DMS 273 treated with DMSO at 0.1 percent for 48 hours (cell line): ENCODE measurements at places on chromosomes 2 and 18.

DNA sequence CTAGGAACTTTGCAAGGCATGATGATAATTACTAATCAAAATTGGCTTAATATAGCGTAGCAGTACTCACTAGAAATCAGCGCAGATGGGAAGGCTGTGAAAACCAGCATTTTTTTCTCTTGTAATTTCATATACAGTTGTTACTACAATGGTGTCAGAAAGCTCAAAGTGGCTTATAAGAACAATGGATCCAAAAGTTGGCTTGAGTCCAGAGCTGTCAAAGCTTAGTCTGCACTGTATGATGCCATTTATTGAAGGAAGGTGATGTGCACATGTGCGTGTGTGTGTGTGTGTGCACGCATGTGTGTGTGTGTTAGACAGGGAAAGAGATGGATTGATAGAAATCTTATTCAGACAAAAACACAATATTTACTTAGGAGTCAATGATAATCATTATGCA, 341.3 kb downstream of the TGIF1 start:
- DNase-seq = no peak

GRCh38 chr2:152617456-152618192, 99.6 kb downstream of the PRPF40A start:
- no peak for DNase-seq

DNA sequence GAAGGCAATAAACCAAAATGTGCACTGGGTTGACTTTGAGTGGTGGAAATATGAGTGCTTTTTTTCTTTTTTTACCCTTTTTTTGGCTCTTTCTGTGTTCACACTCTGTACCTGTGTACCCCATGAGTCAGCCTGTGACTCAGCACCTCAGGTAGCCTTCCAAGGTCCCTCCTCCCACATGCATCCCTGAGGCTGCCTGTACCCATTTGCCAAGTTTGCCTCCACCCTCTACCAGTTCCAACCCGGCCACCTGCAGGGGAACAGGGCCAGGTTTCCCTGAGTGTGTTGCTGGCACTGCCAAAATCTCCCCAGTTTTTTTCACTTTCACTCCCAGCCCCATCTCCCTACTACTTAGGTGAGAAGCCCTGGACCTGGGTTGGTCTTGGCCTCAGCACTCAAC, 14.0 kb downstream of the CXCR1 start:
- no peak for DNase-seq

DNA sequence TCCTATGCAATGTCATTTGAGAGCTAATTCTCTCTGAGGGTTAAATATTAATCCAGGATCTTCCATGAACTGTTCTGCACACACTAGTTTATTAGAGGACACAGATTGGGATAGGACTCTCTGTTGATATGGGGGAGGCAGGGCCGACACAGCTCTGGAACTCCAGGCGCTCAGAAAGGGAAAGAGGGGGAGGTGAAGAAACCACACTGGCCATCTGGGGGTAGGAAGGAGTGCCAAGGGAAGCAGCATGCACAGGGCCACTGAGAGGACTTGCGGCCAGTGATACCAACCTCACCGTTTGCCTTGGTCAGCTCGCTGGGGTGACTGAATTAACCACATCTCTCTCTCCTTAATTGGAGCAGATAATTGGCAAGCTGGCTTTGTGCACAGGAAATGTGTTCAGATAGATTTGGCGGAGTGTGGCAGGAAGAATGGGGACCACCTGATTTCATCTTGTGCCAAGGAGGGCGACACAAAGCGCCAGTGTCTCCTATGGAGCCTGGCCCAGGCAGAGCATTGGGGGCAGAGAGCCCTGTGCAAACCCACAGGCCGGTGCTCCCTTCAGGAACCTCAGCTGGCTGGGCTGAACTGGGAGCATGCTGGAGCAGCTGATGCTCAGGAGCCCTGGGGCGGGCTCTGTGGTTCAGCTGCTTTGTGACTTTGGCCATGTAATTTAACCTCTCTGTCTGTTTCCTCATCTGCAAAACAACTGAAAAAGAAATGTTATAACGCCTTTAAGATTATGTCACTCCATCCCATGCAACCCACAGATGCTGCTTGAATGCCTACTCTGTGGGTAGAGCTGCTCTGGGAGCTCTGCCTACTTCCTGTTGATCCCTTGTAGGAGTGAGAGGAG, 114.7 kb upstream of the STON1 start:
- DNase-seq = peak; percentile 67

DNA sequence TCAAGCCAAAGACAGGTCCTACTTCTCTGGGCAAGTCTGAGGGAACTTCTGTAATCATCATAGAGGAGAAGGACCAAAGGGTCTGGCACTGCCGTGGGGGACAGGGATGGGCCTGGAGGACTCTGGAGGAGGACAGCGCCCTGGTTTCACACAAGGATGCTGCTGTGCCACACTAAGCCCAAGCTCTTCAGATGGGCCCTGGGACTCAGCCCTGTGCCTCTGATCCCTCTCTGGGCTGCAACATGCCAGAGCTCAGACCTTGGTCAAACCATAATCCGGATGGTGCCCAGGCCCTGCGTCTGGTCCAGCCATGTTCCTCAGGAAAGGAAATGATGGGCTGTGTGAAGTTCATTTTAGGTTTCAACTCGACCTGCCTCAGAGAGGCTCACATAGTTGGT, 222.0 kb upstream of the COPS8 start:
- DNase-seq = no peak

GRCh38 chr2:168348076-168348475, 100.7 kb upstream of the STK39 start:
- no peak for DNase-seq

GRCh38 chr18:39607034-39607433, 2041.4 kb upstream of the CELF4 start:
- no peak for DNase-seq

- DNase-seq = no peak
Measured at GRCh38 chr2:115183144-115183543, 740.7 kb downstream of the DPP10 start.

- DNase-seq = no peak
Measured at GRCh38 chr2:10482460-10482859, 34.3 kb upstream of the ODC1 start.

DNA sequence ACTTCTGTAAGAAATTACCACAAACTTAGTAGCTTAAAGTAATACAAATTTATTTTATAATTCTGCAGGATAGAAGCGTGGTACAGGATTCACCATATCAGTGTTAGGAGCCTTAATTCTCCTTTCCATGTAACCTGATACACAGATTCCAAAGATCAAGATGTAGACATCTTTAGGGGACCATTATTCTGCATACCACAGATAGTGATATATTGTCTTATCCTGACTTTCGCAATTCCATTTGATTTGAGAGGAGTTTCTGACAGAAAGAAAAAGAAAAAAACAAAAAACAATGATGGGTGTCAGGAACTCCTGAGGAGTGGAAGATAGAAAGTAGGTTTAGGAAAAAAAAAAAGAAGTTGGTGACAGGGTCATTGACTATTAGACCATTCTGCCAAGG, 24.1 kb downstream of the KLHL23 start:
- no peak for DNase-seq

GRCh38 chr2:1609485-1610095, 134.7 kb downstream of the PXDN start:
- no peak for DNase-seq

GRCh38 chr2:32008805-32009515, 1.8 kb downstream of the MEMO1 start:
- DNase-seq = no peak

DNA sequence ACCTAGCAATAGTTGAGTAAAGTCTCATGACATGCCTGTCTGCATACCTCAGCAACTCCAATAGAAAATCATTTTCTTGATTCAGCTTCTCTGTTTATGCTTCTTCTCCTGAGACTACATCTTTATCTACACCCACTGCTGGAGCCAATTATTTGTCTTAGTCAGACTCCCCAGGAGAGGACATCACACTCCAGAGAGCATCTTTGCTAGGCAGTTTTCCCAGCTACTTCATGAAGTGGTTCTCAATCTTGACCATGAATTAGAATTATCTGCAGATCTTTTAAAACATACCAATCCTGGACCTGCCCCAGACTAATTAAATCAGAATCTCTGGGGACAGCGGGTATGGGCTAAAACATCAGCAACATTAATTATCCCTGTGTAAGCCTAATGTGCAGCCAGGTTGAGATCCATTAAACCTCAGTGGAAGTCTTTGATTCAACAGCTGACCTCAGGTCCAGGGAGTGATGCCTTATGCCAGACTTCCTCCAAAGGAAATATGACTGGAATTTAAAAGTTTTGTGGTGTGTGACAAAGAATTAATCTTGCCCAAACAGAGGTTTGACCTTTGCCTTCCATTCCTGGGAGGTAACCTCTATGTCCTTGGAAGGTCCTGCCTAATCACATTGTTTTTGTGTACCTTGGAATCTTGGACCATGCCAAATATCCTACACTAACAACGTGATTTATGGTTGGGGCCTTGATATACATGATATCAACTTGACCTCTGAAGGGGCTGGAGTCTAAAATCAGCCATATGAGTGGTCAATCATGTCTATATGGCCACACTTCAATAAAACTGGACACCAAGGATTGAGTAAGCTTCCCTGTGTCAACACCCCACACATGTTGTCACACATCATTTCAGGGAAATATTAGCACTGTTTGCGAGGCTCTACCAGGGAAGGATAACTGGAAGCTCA, 99.3 kb upstream of the DNAJC10 start:
- no peak for DNase-seq

DNA sequence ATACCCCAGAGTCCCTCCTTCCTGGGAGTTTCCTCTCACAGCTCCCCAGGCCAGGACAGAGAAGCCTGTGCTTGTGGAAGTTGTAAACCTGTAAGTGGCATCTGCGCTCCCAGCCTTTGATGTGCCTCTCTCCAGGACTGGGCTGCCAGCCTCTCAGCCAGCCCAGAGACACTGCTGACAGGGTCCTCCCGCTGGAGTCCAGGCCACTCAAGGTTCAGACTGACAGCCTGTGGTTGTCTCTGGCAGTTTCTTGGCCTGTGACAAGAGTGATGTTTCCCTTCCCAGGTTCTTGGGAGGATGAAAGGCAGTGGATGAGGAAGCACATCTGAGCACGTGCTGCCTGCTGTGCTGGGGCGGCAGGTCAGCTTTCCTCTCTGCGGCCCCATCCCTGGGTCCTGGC, 3.0 kb downstream of the SLC35F6 start:
- DNase-seq = no peak

DNA sequence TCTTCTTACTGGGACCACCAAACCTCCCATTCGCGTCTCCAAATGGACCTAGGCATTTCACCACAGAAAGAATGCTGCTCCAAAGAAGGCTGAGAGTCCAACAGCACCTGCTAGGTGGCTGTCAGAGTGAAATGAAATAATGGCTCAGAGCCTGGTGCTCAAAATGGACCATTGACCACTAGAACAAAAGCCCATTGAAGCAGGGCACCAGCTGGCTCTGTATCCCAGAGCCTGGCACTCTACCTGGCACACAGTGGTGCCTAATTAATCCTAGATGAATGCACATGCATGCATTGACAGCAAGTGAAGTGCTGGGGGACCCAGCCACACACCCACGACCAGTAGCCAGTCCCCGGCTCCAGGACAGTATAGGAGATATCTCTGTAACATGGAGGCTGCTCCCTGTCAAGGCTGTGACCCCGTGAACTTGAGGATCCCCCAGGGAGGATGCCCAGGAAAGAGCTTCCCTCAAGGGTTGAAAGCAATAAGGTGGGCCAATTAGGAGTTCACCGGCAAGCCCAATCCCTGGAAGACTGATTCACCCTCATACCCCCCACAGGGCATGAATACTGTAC, 261.3 kb downstream of the TNS1 start:
- no peak for DNase-seq

- no peak for DNase-seq
Measured at GRCh38 chr18:26819046-26819445, 46.5 kb downstream of the AQP4 start.

GRCh38 chr2:188897096-188897495, 77.1 kb upstream of the COL3A1 start:
- no peak for DNase-seq

- no peak for DNase-seq
Measured at GRCh38 chr2:11642972-11643371, 27.0 kb downstream of the NTSR2 start.

GRCh38 chr2:77391119-77391518, 131.1 kb downstream of the LRRTM4 start:
- DNase-seq = no peak

DNA sequence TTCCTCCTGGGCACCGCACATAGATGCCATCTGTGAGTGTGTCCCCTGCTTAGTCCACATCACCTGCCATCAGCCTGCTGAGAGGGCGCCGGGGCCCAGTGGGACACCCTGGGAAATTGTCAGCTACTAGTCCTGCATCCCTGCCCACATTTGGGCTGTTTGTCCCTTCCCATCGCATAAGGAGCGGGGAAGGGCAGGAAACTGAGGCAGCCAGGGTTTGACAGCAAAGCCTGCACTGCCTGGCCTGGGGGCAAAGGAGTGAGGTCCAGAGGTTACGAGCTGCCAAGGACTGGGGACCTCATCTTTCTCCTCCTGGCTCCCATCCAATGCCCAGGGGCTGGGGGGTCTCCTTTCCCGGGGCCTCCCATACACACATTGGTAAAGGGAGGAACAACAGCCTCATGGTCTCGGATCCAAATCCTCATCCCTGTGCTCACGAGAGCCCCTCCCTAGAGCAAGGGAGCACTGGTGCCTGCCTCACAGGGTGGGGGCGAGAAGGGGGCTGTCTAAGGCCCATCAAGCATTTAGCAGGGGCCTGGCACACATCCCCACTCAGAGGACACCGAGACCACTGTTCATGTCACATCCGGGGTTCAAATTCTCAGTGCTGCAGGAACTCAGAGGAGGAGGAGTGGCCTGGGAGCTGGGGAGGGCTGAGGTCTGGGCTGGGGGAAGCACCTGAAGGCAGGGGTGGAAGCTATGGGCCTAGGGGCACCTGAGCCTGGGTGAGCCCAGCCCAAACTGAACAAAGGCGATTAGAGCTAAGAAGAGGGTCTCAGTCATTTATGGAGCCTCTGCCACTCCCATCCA, 113.8 kb downstream of the SMAD7 start:
- DNase-seq = no peak

- DNase-seq = no peak
Measured at GRCh38 chr2:12861344-12861930, 144.7 kb downstream of the TRIB2 start.

GRCh38 chr2:18444806-18445205, 115.6 kb downstream of the RDH14 start:
- no peak for DNase-seq

GRCh38 chr2:43131051-43131889, 95.1 kb downstream of the ZFP36L2 start:
- DNase-seq = no peak

GRCh38 chr18:58080451-58080850, 36.4 kb downstream of the NEDD4L start:
- DNase-seq = no peak

DNA sequence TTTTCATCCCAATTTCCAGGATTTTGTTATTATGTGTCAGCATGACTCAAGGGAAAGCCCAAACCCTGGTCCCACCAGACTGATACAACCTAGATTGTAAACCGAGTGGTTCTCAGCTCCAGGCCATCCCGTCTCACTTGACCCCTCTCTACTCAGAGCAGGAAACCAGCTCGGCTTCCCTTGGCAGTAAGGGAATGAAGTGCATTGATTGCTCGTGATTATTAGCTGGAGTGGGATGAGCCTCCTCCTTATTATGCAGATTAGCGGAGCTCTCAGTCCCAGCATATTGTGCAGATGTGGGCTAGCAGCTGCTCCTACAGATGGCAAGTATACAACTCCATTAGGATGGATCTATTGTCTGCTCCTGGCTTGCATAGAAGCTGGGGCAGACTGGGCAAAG, 167.6 kb downstream of the LNPK start:
- DNase-seq = peak; percentile 72
